ENCODE measurements at places on chromosomes 16 and 17. TPM values are rescaled to one million over a fixed set of nuclear protein-coding genes. Genes with fewer than 3 reads are reported as not detected.

The NPIPB5 gene
- total RNA-seq = 66.0 TPM

The NUFIP2 gene
- total RNA-seq = 40.1 TPM

The CD300LB gene
- not detected for total RNA-seq

The MMP2 gene
- total RNA-seq = 18.9 TPM
